ENCODE measurements at places on chromosomes 16 and 17.

DNA sequence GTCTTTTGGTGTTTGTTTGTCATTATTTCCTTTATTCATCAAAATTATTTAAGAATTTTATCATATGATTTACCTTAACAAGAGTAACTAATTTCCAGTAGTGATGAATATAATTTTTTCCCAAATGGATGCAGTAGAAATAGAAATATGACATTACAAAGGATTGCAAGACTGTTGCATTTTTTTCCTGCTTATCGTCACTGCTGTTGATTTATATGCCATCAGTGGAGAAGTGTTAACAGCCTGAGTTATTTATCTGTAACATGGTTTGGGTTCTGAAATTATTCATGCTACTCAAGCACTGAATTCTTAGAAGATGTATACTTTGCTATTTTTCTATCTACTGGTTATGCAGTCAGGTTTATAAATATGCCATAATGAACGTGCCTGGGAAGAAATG lies 68.6 kb downstream of the TMEM100 start:
- DNase-seq, result no peak

- no peak for DNase-seq
Observed at GRCh38 chr16:10495031-10495345, 85.4 kb downstream of the EMP2 start.

GRCh38 chr16:74623214-74623838 lies 16.4 kb upstream of the GLG1 start:
- no peak for DNase-seq

DNA sequence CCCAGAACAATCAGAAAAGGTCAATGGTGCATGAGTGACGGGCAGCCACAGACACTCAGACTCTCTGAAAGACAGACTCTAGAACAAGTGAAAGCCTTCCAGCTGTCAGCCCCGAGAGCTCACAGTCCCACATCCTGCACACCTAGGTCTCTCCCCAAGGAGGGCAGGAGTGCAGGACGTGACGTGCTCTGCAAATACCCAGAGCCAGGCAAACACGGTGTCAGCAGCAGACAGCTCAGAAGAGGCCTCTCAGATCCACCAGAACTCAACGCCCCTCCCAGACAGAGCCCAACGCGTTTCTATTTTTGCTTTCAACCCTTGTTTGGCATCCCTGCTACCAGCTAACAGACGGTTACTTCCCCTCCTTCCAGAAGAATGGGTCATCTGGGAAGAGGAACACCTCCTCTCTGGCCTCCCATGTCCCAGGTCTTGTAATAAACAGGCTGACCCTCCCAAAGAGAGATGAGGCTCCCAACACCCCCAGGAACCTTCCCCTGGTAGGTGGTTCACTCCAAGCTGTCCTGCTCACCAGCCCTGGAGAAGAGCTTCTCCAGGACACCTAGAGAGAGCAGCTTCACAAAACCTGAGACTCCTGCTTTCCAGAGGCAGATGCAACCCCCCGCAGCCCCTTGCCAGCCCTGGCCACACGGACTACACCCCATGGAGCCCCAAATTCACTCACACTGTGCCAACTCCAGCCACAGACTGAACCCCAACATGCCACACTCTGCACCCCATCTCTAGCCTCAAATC lies 7.6 kb downstream of the PITPNM3 start:
- DNase-seq, result no peak

DNA sequence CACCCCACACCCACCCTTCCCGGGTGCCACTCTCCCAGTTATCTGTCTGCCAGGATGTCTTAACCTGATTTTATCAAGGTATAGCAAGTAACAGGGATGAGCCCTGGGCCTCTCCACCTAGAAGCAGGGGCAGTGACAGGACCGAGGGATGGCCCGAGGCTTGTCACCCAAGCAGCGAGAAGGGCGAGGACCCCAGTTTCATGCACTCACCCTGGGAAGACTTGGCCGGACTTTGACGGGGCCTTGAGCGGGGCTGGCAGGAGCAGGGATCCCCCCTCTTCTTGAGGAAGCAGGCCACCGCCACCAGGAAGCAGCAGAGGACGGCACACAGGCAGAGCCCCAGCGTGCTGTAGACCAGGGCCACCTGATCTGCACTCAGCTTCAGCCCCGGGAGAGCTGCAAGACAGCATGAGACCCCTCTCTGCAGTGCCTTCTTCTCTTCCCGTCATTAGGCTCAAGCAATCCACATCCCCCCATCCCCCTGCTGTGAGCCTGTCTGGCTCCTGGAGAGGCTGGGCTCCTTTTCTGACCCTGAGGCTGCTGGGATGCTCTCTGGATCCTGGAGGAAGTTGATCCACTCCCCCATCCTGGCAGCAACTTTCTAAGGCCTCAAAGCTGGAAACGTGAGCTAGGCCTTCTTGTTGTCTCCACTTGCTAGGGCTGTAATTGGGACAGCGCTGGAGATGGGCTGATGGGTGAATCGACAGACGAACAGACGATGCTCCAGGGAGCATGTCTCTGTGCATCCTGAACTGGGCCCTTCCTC lies 31.6 kb downstream of the TNFRSF13B start:
- no peak for DNase-seq

DNA sequence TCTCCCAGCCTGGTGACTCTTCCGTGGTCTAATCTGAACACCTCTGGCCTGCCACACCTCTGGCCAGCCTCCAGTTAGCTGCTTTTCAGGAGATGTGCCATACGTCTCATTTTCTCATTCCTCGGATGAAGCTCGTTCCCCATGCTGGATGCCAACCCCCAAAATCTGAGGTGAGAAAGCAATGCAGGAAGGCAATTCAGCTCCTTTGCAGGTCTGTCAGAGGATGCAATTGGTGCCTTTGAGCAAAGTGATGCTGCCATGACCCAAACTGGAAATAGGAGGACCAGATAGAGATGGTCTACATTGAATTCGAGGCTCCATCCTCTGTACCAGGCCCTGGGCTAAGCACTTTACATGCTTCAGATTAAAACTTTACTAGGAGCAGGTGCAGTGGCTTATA lies 11.0 kb upstream of the CUEDC1 start:
- no peak for DNase-seq

DNA sequence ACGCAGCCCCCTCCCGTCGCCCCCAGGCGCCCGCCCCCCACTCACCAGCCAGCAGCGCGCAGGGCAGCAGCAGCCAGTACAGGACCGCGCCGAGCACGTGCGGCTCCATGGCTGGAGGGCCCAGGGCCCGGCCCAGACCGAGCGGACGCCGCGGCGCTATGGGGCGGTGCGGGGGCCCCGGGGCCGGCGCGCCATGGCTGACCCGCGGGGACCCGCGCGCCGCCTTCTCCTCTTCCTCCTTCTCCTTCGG lies 239 bp downstream of the PIEZO1 start:
- DNase-seq, result no peak

- DNase-seq, result no peak
Observed at GRCh38 chr16:66175058-66175457, 191.4 kb upstream of the CDH5 start.

GRCh38 chr17:12318571-12319266 lies 298.0 kb downstream of the MAP2K4 start:
- no peak for DNase-seq

DNA sequence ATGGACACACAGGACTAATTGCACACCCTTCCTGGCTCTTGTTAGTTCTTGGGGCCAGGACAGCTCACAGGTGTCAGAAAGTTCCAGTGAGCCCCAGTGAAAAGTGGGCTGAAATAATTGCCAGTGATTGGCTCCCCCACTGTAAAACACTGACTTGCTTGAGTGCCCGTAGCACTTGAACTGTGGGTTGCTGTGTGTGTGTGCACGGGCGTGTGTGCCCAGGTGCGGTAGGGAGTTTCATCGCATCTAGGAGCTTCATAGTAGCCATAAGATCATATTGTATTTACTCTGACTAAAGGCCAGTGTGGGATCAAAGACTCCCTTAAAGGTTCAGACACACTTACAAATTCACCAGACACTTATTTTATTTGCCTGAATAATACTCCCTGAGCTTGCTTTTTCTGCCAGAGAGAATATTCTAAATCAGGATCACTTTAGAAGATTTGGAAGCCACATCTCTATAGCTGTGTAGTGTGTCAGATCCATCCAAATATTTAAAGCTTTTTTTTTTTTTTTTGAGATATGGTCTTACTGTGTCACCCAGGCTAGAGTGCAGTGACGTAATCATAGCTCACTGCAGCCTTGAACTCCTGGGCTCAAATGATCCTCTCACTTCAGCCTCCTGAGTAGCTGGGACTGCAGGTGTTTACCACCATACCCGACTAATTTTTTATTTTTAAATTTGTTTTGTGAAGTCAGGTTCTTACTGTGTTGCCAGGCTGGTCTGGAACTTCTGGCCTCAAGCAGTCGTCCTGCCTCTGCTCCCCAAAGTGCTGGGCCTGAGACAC lies 11.4 kb downstream of the UNK start:
- DNase-seq, result no peak

- DNase-seq, result no peak
Observed at GRCh38 chr17:50206604-50207293, 5.3 kb upstream of the COL1A1 start.

DNA sequence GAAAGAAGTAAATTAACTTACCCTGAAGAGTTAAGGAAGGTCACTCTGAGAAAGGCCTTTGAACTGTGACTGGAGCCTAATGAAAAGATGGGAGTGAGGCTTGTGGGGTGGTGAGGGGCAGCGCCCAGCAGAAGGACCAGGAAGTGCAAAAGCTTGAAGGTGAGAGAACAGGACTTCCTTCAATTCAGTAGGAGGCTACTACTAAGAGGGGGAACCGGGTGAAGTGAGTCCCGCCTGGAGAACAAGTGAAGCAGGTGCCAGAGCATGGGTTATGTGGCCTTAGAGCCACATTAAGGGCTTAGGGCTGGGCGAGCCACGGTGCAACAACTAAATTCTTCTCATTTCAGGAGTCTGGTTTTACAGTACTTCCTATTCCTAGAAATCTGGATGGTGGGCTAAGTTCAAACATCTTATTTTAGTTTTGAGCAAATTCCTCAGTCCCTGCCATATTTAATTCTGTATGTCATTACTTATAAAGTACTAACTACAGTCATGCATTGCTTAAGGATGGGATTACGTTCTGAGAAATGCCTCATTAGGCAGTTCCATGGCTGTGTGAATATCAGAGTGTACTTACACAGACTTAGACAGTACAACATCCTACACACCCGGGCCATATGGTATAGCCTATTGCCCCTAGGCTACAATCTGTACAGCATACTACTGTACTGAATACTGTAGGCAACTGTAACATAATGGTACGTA lies 5.1 kb downstream of the CFAP20 start:
- DNase-seq, result no peak

GRCh38 chr16:87684106-87684677 lies 81.6 kb downstream of the KLHDC4 start:
- DNase-seq, result no peak

- no peak for DNase-seq
Observed at GRCh38 chr16:88914750-88915368, 48.4 kb upstream of the PABPN1L start.

DNA sequence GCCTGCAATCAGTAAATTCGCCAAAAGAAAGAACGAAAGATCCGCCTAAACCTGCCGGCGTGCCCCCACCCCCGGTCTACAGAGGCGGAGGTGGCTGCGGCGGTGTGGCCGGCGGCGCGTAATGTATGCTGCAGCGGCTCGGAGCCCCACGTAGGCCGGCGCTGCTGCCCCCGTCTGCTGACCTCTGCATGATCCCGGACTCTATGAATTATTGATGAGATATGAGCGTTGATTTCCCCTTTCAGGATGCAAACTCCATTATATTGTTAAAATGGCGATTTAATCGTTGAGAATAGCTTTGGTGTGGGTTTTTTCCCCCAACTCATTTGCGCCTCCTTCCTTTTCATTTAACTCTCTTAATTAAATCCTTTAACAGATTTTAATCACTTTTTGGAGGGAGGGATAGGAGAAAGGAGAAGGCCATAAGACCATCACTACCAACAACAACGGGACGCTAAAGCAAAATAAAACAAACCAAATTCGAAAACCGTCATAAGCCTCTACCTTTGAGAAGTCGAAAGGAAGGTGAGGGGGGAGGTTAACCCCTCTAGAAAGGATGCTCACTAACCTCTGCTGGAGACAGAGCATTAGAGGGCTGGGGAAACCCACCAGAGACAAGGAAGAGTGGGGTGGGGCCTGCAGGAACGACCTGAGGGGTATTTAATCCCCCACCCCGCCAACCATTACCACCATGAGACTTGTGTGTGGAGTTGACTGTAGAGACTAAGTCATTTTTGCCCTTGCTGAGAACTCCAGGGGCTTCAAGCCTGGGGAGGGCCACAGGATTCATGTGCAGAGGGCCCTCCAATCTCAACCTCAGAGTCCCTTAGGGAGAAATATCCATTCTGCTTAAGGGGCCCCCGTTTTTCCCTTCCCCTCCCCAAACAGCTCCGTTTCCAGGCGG lies 3.4 kb downstream of the HOXB3 start:
- DNase-seq, result no peak

GRCh38 chr17:77374170-77374936 lies 233.6 kb downstream of the SEC14L1 start:
- no peak for DNase-seq

DNA sequence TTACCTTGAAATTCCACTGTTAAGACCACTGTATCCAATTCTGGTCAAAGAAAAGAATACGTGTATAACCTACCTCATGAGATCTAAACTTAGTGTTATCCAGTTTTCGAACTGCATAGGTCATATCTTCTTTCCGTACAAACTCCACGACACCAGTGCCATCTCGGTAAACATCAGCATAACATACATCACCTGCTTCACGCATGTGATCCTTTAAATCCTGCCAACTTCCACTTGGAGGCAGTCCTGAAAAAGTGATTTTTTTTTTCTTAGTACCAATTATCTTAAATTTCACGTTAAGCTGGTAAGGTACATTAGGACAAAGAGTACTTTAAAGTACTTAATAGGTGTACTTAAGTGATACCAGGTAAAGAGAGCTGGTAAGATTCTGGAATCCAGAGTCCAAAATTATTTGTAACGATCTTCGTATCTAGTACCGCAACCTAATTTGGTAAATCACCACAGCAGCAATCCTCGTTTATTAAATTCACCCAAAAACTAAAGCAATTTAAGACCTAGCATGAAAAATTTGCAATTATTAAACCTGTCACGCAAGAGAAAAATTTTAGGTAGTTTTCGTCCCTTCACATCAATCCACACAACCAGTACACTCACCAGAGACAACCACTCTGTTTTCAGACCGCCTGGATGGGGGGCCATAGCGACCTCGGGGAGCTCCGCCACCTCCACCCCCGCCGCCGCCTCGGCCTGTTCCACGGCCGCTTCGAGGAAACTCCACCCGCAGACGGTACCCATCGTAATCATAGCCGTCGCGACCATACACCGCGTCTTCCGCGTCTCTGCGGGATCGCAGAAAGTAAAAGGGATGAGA lies 1.1 kb downstream of the SRSF1 start:
- DNase-seq, result no peak

GRCh38 chr16:15672514-15673167 lies 22.6 kb downstream of the NDE1 start:
- no peak for DNase-seq

All from Panc1 (cell line).